ENCODE measurements at places on chromosomes 7 and 10.

- no peak for DNase-seq
These were observed 892.0 kb upstream of the AUTS2 start for GRCh38 chr7:68706291-68706690.

GRCh38 chr10:93867525-93867924 lies 26.3 kb upstream of the SLC35G1 start:
- DNase-seq: no peak

- no peak for DNase-seq
These were observed 29.8 kb upstream of the GNA12 start for GRCh38 chr7:2873686-2874551.

GRCh38 chr10:98920360-98920759 lies 315.3 kb downstream of the HPSE2 start:
- DNase-seq: no peak

- DNase-seq: no peak
These were observed 99.0 kb downstream of the UBE2H start for GRCh38 chr7:129853661-129854268.

DNA sequence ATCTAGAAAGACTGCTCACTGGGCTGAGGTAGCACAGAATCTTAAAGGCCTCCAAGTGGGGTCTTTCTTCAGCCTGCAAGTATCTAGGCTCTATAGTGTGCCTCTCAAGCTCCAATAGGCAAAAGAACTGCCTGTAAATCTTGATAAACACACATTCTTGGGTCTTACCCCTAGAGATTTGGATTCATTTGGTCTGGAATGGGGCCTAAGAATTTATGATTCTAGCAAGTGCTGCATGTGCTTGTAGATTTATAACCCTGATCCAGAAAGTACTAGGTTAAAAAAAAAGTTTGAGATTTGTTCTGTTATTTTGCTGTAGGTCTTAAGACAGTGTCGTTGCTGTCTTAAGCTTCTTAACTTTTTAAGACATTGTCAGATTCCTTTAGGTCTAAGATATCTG lies 74.1 kb downstream of the RALA start:
- no peak for DNase-seq

GRCh38 chr7:46239846-46240245 lies 318.8 kb upstream of the IGFBP3 start:
- DNase-seq: no peak

DNA sequence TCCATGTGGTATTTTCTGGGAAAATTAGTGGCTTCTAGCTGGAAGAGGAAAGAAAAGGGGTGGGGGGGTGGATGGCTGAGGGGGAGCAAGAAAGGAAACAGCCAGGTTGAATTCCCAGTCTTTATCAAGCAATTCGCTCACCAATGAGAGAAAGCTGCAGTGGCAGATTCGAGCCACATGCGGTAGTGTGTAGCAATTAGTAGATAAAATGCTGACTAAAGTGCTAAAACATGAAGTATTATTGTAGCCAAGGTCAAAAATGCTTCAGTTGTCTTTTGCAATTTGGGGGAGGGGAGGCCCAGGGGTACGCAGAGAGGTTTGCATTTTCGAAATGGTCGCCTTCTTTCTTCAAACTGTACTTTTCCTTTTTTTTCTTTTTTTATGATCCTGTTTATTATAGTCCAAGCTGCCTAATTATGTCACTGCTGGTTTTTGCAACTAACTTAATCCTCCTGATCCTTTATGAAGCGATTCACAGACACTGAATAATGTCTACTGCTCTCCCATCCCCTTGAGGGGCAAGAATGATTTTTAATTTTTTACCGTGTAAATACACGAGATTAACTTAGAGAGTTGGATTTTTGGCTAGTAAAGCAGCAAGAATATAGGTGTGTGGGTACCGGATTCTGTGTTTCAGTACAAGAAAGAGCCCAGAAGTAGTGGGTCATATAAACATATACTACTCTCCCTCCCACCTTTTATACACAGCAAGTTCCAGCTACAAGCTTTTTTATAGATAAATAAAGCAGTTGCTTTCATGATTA lies 3.6 kb upstream of the ARID5B start:
- DNase-seq: no peak

GRCh38 chr7:131436384-131436783 lies 108.7 kb downstream of the MKLN1 start:
- DNase-seq: no peak

GRCh38 chr10:17113346-17113745 lies 16.3 kb downstream of the CUBN start:
- no peak for DNase-seq

DNA sequence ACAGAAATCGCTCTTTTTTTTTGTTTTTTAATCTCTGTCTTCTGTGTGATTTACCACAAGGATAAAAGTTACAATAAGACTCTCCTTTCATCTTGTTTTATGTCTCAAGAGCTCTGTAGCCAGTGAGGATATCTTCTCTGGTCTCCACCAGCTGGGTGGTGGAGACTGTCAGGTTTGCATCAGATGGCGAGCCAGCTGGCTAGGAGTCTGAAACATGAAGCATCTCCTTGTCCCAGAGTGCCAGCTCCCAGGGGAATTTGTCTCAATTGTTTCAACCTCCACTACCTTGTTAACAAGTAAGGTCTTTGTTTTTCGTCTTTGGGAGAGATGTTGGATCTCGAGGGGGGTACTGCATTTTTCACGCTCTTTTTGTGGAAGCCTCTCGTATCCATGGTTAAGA lies 47.3 kb downstream of the FRMPD2 start:
- DNase-seq: no peak

- DNase-seq: no peak
These were observed at the start of gene IL15RA for GRCh38 chr10:5977471-5978229. IL15RA (minus strand) TSS chr10:5977543; CDS start chr10:5977492, 51 bp downstream.

DNA sequence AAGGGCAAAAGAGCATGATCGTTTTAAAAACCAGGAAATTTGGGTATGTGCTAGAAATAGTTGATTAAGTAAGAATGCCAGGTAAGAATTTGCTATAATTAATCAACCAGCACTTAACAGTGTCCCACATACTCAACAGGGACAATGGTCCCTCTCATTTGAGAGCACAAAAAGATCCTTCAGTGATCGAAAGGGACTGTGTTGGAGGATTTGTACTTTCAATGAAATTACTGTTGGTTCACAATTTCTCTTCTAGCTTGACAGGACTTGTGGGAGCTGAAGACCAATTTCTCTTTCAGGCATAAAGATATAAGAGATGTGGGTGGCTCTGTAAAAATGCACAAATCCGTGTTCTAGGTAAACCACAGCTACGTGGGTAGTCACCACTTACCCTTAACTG lies 12.5 kb upstream of the PLEKHS1 start:
- DNase-seq: no peak

DNA sequence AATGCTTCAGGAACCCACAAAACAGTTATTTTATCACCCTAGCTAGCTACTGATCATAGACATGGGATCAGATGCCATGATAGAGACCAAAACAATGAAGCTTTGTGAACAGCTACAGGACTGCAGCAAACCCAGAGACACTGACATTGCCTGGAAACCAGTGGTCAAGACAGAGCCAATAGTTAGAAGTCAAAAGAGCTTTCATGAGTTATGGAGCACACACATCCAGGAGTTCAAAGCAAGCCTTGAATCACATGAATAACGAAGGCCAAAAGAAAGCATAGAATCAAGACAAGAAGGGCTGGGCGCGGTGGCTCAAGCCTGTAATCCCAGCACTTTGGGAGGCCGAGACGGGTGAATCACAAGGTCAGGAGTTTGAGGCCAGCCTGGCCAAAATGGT lies 34.5 kb upstream of the GSAP start:
- DNase-seq: no peak

- DNase-seq: no peak
These were observed 231.6 kb downstream of the TEX36 start for GRCh38 chr10:125451319-125451718.

DNA sequence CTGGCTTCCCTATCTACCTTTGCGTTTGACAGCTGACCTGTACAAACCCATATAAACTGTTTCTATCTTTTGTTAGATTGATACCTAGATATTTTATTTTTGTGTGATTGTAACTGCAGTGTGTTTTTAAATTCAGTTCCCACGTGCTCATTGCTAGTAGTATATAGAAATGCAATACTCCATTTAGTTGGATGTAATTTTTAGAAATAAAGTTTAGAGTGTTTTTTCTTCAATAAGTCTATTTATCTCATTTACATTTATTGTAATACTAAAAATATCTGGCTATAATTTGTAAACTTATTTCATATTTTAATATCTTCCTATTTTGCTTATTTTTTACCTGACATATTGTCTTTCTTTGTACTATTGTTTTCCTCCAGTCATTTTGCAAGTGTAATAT lies 329.7 kb upstream of the ADARB2 start:
- DNase-seq: no peak

- DNase-seq: no peak
These were observed 176.5 kb downstream of the SUGCT start for GRCh38 chr7:40311307-40311706.

DNA sequence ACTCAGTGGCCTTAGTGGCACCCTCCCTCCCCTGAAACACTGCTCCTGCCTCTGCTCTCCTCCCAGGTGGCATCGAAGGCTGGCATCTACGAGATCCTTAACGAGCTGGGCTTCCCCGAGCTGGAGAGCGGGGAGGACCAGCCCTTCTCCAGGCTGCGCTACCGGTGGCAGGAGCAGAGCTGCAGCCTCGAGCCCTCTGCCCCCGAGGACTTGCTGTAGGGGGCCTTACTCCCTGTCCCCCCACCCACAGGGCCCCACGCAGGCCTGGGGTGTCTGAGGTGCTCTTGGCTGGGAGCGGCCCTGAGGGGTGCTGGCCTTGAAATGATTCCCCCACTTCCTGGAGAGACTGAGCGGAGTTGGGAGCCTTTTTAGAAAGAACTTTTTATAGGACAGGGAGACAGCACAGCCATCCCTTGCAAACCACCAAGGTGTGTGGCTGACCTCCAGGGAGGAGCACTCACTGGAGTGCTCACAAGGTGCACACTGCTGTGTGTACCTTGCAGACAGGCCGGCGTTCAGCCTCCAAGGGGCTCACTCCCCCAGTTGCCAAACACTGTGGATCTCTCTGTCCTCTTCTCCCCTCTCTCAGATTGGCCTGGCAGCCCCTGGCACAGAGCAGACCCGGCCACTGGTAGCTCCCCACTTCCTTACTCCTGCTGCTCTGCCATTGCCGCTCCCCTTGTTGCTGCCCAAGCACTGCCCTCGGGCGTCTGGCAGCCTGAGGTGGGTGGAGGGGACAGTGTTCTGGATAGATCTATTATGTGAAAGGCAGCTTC lies 35.8 kb downstream of the PRF1 start:
- no peak for DNase-seq

DNA sequence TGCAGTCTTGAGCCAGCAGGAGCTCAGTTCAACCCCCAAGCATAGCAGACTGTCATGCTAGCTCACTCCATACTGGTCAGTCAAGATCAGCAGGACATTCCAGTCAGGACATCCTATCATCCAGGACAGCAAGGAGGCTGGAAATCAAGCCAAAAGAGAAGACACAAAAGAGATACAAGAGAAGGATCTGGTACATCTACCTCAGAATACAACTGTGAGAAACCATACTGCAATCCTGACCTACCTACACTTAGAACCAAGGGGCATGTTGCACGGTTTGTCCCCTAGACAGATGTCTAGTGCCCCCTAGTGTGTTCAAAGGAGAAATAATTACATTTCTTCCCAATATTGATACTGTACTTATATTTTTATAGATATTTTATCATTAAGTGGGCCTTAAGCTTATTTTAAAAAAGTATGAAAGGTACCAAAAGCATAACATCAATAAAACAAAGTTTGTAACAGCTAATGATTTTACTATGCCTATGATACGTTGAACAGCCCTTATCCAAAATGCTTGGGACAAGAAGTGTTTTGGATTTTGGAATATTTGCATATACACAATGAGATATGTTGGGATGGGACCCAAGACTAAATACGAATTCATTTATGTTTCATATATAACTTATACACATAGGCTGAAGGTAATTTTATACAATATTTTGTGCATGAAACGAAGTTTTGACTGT lies 26.7 kb downstream of the ERCC6 start:
- no peak for DNase-seq

GRCh38 chr10:44240584-44241205 lies 144.2 kb downstream of the CXCL12 start:
- DNase-seq: no peak

DNA sequence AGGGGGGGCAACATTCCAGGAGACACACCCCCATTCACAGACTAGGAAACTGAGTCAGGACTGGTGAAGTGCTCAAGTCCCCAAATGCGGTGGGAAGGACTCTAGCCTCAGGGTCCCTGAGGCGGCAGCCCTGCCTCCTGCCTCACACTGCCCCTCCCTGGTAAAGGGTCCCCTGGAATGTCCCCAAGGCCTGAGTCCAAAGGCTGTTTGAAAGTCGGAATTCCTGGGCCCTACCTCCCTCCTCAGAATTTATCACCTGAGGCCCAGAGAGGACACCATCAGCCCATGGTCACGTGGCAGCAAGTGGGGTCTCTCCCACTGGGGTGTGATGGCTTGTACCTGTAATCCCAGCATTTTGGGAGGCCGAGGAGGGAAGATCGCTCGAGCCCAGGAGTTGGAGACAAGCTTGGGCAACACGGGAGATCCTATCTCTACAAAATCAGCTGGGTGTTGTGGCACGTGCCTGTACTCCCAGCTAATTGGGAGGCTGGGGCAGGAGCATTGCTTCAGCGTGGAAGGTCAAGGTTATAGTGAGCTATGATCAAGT lies 110.3 kb upstream of the TNRC18 start:
- no peak for DNase-seq

GRCh38 chr7:7789551-7789988 lies 71.2 kb upstream of the RPA3 start:
- DNase-seq: no peak

- DNase-seq: no peak
These were observed 64.0 kb upstream of the SEMA3A start for GRCh38 chr7:84258628-84259027.

GRCh38 chr10:71072823-71073210 lies 139.6 kb upstream of the UNC5B start:
- DNase-seq: no peak

Measured in NCI-H1930 (cell line).